Ascending aorta (tissue), 2 donors: ENCODE measurements at places on chromosomes 1 and 21.
A peak's percentile ranks its signal among the peaks of the same experiment; 100 is the strongest.

DNA sequence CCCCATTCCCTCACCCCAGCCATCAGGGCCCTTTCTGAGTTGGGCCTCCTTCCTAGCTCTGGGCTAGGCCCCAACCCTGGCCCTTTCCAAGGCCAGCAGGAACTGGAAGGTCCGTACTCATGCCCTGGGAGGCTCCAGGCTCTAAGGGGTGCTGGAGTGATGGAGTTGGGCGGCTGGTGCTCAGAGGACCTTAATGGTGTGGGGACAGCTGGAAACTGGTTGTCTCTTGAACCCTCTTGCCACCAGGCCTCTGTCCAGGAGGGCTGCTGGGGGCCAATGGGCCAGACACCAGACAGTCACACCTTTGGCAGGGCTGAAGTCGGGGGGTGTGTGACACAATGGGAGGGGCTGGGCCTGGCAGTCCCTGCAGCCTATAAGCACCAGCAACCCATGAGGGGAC lies 9.2 kb upstream of the PADI1 start:
- no peaks in the 10 kb centered on the region for H3K27me3 ChIP-seq
- no peak for DNase-seq
- H3K36me3 ChIP-seq: no peaks in the 10 kb centered on the region
- no peak overlapping the region for H3K27ac ChIP-seq
- no peaks in the 10 kb centered on the region for H3K4me1 ChIP-seq
- no peak overlapping the region for H3K4me3 ChIP-seq

DNA sequence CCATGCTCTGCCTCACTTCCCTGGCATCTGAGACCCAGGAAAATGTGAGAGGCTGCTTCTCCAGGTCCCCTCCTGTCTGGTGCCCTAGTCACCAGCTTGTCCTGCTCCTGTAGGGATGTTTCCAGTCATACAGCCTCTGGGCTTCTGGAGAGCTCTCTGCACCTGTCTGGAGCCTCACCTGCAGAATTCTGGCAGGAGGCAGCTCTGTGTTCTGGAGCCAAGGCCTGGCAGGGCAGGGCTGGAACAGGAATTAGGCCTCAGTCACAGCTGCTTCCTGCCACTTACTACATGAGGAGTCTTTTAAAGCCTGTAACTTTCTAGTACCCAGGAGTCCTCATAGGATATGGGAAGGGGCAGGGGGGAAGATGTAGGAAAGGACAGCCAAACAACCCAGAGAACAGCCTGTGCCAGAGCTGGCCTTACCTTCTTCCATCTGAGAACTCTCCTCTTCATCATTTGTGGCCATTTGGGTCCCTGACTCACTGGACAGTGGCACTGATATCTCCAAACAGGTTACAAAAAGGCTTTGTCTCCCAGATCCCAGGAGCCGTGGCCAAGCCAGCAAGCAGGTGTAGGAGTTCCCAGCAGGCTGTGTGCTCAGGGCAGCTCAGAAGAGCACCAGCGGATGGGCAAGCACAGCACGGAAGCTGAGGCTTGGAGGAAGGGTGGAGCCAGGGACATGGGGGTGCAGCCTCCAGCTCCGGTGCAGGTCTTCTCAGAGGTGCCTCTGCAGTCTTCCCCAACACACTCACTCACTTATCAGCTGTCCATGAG lies 31.4 kb upstream of the ARTN start:
- H3K36me3 ChIP-seq: peaks cover 5% of the 10 kb centered on the region
- no peak overlapping the region for H3K27ac ChIP-seq
- no peak overlapping the region for H3K4me3 ChIP-seq
- H3K27me3 ChIP-seq: no peaks in the 10 kb centered on the region

DNA sequence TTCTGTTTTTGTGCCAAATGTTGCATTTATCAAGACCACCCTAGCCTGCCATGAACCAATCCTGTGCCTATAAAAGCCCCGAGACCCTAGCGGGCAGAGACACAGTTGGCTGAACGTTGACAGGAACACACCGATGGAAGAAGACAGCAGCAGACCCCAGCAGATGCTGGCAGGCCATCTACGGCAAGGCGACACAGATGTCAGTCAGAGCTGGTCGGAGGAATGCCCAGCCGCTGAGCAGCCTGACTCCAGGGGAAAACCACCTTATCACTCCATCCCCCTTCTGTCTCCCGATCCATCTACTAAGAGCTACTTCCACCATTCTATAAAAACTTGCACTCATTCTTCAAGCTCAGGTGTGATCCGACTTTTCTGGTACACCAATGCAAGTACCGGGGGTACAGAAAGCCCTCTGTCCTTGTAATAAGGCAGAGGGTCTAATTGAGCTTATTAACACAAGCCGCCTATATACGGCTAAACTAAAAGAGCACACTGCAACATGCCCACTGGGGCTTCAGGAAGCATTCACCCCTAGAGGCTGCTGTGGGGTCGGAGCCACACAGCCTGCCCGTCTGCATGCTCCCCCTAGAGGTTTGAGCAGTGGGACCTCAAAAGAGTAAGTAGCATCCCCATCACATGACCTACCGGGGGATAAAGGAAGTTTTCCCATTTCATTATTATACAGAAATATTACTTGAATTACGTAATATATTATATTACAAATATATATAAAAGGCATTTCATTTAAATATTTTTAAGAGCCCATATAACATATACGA lies 1156.3 kb upstream of the B3GALT2 start:
- no peak for DNase-seq
- no peaks in the 10 kb centered on the region for H3K36me3 ChIP-seq
- no peaks in the 10 kb centered on the region for H3K27me3 ChIP-seq
- H3K4me1 ChIP-seq: no peaks in the 10 kb centered on the region
- H3K4me3 ChIP-seq: no peak overlapping the region

DNA sequence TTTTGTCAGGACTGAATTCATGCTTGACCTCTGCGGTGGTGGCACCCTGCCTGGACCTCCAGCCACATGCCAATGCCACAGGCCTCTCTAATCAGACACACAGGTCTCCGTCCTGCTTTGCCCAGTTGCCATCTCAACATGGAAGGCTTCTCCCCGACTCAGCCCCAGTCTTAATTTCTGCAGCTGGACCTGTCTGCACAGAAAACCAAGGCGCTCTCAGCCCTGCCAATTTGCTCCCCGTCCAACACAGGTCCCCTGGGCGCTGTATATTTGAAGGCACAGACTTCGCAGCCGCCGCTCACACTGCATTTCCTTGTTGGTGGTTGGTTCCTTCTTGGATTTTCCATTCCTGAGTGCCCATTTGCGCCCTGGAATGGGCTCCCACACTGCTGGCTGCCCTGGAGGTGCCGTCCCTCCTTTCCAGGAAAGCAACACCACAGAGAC lies 28.0 kb upstream of the PLEKHG5 start:
- H3K4me1 ChIP-seq: peaks cover 10% of the 10 kb centered on the region
- no peak for DNase-seq
- no peaks in the 10 kb centered on the region for H3K27me3 ChIP-seq
- peaks cover 1% of the 10 kb centered on the region for H3K36me3 ChIP-seq
- H3K4me3 ChIP-seq: no peak overlapping the region

DNA sequence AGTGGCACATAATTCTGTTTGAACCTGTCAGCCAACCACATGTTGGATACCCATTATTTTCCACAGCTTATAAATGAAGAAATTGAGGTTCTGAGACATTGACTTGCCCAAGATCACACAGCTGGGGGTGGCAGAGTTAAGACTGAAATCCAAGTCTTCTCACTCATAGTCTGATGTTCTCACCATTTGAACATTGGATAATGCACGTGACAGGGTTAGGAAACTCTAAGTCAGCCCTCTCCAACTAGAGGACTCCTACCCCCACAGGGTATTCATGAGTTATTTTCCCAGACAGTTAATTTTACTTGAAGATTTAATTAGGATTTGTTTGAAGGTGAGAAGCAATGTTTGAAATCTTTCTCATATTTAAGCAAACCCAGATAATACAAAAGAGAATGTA lies 38.1 kb upstream of the C1orf105 start:
- H3K36me3 ChIP-seq: no peaks in the 10 kb centered on the region
- H3K27ac ChIP-seq: peak overlapping the region; percentile 60
- H3K27me3 ChIP-seq: no peaks in the 10 kb centered on the region
- H3K4me1 ChIP-seq: peaks cover 16% of the 10 kb centered on the region
- H3K4me3 ChIP-seq: no peak overlapping the region
- no peak for DNase-seq

DNA sequence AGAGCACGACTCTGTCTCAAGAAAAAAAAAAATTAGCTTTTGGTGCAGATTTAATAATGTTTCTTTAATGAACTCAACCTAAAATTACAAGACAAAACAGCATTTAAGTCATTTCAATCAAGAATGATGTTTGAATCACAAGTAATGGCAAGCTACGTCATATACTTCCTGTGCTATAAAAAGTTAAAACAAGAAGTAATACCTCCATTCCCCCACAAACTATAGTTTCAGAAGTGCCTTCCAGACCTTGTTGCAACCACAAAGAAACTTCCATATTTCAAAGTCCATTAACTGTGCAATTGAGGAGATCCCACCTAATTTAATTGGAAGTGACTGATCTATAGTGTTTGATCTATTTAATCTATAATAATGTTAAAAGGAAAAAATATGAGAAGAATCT lies 15.1 kb downstream of the NRDC start:
- H3K36me3 ChIP-seq: no peaks in the 10 kb centered on the region
- H3K27me3 ChIP-seq: no peaks in the 10 kb centered on the region
- H3K4me3 ChIP-seq: no peak overlapping the region
- no peak overlapping the region for H3K27ac ChIP-seq
- no peak for DNase-seq

DNA sequence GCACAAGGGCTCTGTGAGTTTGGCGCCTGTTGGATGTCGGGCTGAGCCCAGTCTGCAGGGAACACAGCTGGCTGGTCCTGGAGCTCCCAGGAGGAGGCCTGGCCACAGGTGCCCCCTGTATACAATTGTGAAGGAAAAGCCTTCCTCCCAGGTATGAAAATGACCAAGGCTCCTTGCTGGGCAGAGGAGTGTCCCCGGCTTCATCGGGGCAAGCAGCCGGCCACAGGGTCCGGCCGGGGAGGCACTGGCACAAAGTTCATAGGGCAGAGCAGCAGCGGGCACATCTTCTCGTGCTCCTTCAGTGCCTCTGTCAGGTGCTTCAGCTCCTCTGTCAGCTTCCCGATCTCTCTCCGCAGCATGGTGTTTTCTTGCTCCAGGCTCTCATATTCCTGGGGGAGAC lies 13.0 kb downstream of the BATF3 start:
- no peak overlapping the region for H3K27ac ChIP-seq
- no peak for DNase-seq
- no peaks in the 10 kb centered on the region for H3K4me1 ChIP-seq
- no peak overlapping the region for H3K4me3 ChIP-seq
- no peaks in the 10 kb centered on the region for H3K36me3 ChIP-seq

DNA sequence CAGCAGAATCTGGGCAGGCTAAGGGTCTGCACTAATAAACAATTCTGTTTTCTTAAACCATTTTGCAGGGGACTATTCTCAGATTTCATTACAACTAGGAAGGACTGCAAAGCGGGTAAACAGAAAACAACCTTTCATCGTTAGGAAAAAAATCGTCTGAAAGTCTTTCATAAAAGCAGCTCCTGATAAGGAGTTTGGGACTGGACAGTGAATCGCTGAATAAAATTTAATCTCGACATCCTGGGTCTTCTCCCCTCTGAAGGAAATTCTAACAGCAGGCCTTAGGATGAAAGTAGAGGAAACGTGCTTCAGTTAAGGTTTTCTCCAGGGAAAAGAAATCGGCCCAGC lies 471 bp upstream of the MTF2 start:
- no peak for DNase-seq
- H3K27me3 ChIP-seq: no peaks in the 10 kb centered on the region
- H3K4me1 ChIP-seq: peaks cover 16% of the 10 kb centered on the region
- H3K4me3 ChIP-seq: peak overlapping the region; percentile 89
- H3K27ac ChIP-seq: peak overlapping the region; percentile 23

- no peak overlapping the region for H3K4me3 ChIP-seq
- H3K27ac ChIP-seq: no peak overlapping the region
Observed at GRCh38 chr1:75469586-75470173, 141.2 kb downstream of the SLC44A5 start.

DNA sequence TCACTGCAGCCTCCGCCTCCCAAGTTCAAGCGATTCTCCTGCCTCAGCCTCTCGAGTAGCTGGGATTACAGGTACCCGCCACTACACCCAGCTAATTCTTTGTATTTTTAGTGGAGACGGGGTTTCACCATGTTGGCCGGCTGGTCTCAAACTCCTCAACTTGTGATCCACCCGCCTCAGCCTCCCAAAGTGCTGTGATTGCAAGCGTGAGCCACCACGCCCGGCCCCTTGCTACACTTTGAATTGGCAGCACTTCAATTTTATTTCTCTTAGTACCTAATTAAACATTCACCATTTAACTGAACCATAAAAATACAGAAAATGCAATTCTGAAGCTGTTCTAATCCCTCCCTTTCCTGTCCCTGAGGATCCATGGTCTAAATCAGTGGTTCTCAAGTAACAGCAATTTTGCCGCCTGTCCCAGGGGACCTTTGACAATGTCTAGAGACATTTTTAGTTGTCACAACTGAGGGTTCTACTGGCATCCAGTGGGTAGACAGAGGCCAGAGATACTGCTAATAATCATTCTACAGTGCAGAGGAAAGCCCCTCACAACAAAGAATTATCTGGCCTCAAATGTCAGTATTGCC lies 4.3 kb upstream of the BCL2L15 start:
- H3K27ac ChIP-seq: no peak overlapping the region

DNA sequence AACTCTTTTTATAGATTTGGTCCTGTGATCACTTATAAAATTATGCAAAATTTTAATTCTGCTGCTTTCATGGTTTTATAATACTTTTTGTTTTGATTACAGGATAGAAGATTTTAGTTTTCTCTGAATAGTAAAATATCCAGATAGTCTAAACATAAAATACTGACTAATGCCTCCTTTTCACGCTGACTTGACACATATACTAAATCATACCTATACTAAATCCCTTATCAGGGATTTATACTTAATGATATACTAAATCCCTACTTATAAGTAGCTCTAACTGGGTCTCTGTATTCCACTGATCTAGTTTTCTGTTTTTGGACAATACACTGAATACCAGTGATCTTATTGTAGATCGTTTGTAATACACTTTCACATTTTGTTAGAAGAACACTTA lies 128.0 kb downstream of the USP25 start:
- no peaks in the 10 kb centered on the region for H3K27me3 ChIP-seq
- no peak overlapping the region for H3K27ac ChIP-seq
- no peak for DNase-seq
- H3K36me3 ChIP-seq: peaks cover 4% of the 10 kb centered on the region

- DNase-seq: no peak
- no peaks in the 10 kb centered on the region for H3K27me3 ChIP-seq
- no peaks in the 10 kb centered on the region for H3K36me3 ChIP-seq
- no peaks in the 10 kb centered on the region for H3K4me1 ChIP-seq
Observed at GRCh38 chr1:91005285-91005684, 16.6 kb downstream of the ZNF644 start.

DNA sequence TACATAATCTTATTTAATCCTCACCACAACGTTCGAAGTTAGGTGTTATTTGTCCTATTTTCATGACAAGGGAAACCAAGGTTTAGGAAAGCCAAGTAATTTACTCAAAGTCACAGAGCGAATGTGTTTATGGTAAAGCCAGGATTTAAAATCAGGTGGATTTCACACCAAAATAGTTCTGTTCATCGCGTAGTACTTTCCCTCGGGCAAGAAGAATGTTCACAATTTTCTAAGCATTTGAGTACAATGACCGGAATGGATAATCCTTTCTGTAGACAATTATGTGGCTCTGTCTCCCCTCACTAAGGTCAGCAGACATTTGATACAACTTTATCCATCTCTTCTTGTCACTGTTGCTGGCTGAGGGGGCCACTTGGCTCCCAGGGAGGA lies 204.2 kb downstream of the ST6GALNAC3 start:
- no peak overlapping the region for H3K27ac ChIP-seq
- H3K27me3 ChIP-seq: no peaks in the 10 kb centered on the region
- no peak for DNase-seq
- no peaks in the 10 kb centered on the region for H3K4me1 ChIP-seq
- no peak overlapping the region for H3K4me3 ChIP-seq
